ENCODE measurements at places on chromosomes 4 and X.

- DNase-seq: no peak
Observed at GRCh38 chrX:120726294-120726693, 96.4 kb upstream of the C1GALT1C1 start.

DNA sequence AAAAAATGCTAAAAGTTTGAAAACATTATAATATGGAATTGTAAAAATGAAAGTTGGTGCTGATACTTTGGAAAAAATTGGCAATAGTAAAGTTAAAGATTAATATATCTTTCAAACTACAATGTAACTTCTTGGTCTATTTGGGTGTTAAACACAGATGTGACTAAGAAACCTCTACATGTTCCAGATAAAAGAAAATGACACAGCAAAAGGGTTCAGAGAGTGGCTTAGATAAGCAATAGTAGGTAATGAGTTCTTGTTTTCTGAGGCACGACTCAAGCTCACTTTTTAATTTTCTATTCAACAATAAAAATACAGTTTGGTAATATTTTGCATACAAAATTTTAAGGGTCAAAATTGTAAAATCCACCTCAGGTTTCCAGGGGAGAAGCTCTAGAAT lies 292.7 kb downstream of the GALNTL6 start:
- no peak for DNase-seq

DNA sequence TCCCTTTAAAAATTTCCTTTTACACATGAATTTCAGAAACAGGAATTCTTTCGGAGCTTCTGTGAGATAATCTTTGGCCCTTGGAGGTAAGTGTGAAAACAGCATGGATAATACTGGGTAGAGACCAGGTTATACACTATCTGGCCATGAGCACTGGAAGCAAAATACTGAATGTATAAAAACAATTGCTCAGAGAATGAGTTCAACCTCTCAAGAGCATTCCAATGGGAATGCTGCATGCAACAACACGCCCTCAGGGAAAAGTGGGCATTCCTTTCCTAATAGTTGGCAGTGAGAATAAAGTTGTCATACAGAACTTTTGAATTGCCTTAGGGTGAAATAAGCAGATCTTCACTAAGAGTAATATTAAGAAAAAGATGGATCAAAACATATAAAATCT lies 574.8 kb upstream of the DIPK2B start:
- peak; percentile 62 for DNase-seq

DNA sequence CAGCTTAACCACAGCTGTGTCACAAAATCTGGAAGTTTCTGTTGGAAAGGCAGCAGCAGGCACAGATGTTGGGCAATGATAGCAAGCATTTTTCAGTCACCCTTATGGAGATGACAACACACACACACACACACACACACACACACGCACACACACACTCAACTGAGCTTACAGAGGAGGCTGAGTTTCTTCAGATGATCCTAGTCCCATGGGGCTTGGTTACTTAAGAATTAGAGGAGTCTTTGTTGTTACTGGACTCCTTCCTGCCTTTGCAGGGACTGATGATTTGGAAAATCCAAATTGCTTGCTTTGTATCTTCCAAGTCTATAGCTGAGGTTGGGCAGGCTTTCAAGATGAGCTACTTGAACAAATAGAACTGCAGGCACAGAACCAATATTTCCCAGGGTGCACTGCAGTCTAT lies 740.1 kb upstream of the PITX2 start:
- no peak for DNase-seq

DNA sequence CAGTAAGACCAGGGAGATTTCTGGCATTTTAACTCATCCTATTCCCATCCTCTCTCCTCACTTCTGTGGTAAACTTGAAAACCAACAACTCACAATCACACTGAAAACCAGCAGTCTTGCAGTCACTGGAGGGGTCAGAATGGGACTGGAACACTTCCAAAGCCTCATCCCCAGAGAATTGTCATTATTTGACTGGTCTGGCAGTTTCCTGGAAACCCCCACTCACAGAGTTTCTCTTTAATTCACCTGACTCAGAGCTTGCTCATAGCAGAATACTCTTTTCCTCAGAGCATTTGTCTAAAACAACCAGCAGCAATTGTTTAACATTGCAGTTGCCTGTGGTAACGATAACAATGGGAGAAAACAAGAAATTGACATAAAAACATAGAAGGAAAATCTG lies 7.3 kb upstream of the RAB9B start:
- no peak for DNase-seq

- no peak for DNase-seq
Observed at GRCh38 chr4:87414816-87415215, 7.6 kb upstream of the NUDT9 start.

DNA sequence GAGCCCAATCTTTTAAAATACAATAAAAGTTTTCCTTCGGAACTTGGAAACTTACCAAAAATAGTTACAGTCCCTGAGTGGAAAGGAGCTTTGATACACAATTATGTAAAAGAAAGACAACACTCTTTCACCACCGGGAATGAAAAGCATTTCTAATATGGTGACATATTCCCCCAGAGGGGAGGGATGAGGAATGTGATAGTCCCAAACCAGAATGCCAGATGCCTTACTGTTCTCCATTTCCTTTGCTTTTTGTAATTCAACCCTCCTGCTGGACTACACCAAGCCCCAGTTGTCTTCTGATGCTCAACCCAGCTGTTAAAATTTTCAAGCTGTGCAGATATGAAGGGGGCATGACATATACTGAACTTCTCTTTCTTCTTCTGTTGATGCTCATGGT lies 4.1 kb downstream of the PRIMPOL start:
- no peak for DNase-seq

DNA sequence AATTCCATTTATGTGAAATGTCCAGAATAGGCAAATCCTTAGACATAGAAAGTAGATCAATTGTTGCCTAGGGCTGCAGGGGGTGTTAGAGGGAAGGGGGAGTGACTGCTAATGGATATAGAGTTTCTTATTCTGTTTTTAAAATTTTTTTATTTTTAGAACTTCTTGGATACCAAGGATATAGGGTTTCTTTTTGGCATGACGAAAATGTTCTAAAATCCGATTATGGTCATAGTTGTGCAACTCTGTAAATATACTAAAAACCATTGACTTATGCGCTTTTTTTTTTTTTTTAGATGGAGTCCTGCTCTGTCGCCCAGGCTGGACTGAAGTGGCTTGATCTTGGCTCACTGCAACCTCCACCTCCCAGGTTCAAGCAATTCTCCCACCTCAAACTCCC lies 125.2 kb upstream of the USP9X start:
- DNase-seq: no peak

DNA sequence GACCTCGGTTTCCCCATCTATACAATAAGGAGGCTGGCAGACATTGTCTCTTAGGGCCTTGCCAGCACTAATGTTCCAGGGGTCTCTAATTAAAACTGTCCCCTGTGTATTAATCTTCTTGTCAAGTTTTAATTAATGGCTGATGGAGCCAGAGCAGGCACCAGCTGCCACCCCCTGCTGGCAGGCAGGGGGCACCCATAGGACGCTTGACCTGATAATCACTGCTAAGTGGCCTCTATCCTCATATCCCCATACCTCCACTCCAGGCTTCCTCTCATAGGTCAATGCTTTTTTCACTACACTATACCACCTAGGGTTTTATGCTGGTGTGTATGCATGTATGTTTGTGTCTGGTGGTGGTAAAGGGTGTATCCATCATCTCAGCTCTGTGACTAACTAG lies 89.4 kb downstream of the EFNB1 start:
- DNase-seq: no peak

DNA sequence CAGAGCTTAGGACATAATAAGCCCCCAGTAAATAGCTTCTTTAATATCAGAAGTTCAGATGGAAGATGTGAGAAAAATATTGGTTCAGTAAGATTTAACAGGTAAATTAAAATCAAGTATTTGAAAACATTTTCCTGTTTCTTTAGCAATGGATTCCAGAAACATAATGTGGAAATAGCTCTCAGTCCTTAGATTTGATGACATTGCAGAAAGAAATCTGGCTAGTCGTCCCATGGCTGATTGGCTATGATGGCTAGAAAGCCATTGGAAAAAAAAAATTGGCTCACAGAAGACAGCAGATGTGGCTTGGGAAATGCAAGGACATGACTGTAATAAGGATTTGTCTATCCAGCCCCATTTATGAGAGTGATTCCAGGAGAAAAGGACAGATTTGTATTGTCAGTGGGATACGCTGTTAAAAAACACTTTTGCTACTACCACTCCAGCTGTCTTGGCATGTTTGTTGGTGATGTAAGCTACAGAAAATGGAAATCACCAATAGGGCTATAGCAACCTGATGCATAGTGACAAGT lies 78.3 kb downstream of the AR start:
- DNase-seq: no peak

DNA sequence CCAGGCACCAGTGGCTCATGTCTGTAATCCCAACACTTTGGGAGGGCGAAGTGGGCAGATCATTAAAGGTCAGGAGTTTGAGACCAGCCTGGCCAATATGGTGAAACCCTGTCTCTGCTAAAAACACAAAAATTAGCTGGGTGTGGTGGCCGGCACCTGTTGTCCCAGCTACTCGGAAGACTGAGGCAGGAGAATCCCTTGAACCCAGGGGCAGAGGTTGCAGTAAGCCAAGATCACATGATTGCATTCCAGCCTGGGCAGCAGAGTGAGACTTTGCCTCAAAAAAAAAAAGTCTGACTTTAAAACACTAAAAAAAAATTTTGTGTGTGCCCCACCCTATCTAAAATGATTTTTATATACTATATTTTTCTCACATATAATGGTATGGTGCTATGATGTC lies 26.2 kb upstream of the TMEM192 start:
- no peak for DNase-seq

- DNase-seq: no peak
Observed at GRCh38 chr4:139711461-139711860, 45.8 kb downstream of the MGST2 start.

GRCh38 chrX:42720209-42720608 lies 57.8 kb downstream of the PPP1R2C start:
- no peak for DNase-seq

GRCh38 chrX:103616676-103617186 lies 9.0 kb downstream of the TCEAL3 start:
- no peak for DNase-seq

DNA sequence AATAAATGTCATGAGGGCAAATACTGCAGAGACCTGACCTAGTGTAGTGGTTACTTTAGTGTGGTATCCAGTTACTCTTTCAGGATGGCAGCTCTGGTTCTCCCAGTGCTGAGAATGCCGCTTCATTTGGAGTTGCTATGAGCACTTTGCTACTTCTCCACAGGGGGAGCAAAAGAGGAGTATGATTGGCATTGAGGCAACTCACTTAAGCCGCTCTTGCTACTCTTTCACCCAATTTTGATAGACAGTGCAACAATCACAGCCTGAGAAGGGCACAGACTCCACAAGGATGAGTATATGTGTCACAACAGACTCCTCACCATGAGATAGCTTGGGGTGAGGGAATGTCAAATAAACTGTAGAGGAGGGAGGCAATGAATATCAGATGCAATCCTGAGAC lies 81.2 kb downstream of the NPY1R start:
- no peak for DNase-seq

DNA sequence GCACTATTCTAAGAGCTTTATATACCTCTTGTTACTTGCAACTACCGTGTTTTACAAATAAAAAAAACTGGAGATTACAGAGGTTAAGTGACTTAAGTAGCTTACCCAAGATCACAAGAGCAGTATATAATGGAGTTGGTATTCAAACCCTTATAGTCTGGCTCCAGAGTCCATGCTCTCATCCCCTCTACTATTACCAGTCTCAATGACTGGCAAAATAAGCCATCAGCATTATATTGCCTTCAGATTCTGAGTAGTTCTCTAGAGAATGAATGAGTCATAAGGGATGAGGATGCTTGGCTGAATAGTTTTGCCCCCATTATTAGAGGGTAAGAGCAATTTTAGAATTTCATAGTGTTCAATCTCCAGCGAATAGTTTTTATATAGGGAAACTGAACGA lies 170.1 kb upstream of the ATOH1 start:
- no peak for DNase-seq

DNA sequence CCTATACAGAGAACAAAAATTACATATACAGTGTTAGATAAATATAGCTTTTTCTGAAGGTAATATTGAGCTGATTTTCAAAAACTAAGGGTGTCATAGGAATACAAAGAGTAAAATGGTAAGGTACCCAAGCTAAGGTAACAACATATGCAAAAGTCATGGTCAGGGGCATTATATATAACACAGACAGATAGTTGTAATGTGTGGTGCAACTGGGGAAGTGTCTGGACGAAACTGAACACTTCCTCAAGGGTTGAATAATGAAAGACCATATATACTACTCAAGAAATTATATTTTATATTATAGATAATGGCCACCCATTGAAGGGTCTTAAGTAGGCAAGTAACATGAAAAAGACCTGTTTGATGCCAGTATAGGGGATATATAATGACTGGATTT lies 262.1 kb upstream of the CXXC4 start:
- no peak for DNase-seq

DNA sequence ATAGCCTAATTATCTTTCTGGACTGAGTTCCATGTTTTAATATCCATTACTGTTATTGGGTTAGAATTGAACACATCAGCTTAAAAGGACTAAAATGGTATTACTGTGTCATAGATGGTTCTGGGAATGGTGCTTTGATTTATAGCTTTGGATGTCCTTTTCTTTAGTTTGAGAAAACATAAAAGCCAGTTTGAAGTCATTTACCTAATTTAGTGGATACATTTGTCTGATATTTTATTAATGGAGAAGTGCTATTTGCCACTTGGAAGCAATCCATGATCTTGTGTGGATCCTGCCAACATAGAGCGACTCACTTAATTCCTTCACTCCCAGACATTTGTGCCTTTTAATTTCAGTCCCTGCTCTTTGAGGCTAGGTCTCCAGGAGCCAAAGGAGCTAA lies 212.4 kb upstream of the PACRGL start:
- DNase-seq: no peak

DNA sequence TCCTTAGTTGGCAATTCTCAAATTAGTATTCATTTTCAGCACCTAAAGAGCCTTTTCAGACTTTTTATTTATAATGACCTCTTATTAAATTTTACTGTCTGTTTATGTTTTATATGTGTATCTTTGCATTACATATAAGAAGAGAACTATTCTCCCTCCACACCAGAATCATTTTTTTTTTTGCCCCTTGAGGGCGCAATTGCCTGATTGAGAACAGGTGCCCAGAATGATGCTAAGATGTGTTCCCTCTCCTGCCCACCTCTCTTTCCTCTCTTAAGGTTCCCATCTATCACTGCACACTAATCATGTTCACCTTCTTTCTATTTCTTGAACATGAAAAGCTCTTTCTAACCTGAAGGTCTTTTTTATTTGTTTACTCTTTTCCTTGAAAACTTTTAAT lies 44.2 kb upstream of the ADAM29 start:
- no peak for DNase-seq

DNA sequence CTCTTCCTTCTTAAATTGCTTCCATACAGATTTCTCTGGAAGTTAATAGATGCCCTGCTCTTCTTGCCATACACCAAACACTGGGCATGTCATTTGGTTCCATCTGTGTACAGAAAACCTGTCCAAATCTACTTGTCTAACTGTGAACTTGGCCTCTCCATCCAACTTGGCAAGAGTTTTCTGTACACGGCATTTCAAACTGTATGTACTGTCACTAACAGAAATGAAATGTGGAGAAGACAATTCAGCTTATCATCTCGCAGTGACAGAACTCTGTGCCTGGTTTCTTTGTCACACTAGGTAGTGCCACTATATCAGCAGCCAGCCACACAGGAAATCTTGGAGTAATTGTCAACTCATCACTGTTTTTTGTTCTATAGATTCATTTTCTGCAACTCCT lies 58.2 kb downstream of the CXXC4 start:
- DNase-seq: no peak
